ENCODE measurements at places on chromosomes 16 and 17.

DNA sequence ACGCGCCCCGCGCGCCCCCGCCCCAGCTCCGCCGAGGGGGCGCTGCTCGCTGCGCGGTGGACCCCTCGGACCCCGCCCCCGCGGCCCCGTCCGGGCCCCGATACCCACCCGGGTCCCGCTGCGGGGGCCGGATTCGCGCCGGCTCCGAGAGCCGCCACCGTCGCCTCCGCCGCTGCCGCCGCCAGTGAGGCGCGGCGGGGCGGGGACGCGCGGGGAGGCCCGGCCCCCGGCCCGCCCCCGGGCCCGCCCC is at the start of gene TBC1D16:
Gene TBC1D16, minus strand, starts transcription at position 186 of the 250 bp plus-strand sequence. CDS start 22,325 bp downstream, outside the sequence.
- DNase-seq, result no peak

GRCh38 chr16:49688036-49688697 is 167.7 kb downstream of the ZNF423 start:
- no peak for DNase-seq

- DNase-seq, result no peak
Measured at GRCh38 chr16:81846105-81846504, 67.0 kb downstream of the PLCG2 start.

DNA sequence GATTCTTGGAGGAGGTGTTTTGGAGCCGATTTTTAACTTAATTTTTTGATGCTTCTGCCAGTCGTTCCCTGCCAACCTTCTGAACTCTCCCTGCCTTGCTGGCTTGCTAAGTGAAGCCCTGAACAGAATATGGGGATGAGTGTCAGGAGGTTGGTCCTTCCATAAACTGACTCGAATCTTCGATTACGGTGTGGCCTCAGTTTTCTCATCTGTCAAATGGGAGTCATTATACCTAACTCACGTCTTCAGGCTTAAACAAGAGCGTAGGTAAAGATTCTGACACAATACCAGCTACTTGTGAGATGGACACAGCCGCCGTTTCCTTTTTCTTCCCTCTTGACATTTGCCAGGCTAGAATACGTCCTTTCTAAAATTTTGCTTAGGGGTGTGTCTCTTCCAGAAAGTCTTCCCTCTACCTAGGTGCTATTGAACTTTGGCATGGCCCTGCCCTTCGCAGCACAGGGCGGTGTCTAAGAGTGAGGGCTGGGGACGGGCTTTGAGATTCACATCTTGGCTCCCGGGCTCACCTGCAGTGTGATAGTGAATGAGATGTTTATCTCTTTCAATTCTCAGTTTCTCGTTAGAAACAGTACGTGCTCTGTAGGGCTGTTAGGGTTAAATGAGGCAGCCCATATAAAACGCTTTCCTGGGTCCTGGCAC is 190.6 kb upstream of the SDK2 start:
- DNase-seq, result no peak

- DNase-seq, result no peak
Measured at GRCh38 chr17:57536289-57536688, 208.8 kb downstream of the CCDC182 start.

DNA sequence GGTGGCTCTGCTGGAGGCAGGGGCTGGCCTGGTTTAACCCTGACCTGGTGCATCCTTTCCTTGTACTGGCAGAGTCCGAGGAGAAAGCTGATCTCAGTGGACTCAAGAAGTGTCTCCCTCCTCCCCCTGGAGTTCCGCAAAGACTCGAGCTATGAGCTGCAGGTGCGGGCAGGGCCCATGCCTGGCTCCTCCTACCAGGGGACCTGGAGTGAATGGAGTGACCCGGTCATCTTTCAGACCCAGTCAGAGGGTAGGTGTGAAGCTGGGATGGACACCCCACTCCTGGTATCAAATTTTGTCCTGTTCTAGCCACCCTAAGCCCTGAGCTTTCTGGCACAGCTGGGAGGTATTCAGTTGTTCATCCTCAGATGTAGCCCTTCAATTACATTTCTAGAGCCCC is 42.5 kb downstream of the IL21R start:
- DNase-seq, result no peak

DNA sequence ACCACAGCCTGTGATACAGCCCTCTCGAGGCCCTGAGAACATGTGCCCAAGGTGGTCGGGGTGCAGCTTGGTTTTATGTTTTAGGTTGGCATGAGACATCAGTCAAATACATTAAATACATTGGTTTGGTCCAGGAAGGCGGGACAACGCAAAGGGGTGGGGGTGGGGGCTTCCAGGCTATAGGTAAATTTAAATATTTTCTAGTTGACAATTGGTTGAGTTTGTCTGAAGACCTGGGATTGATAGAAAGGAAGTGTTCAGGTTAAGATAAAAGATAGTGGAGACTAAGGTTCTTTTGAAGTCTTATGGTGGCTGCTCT is 1.2 kb upstream of the ZKSCAN2 start:
- DNase-seq, result peak; percentile 8

GRCh38 chr16:23504453-23505179 is 5.7 kb downstream of the GGA2 start:
- no peak for DNase-seq

DNA sequence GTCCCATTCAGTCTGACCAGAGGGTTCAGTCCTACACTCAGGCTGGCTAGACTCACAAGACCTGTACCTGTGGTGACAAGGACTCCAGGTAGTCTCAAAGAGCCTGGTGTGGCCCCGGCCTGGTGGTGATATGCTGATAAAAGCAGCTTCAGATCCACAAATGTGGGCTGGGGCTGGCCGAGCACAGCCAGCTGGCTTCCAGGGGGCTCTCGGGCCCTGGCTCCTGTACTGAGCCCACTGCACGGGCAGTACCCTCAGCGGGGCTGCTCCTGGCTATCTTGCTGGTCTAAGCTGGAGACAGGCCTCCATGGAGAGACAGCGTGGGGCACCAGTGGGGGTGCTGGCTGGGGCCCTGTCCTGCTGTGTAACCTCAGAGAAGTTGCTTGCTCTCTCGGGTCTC is 4.3 kb downstream of the SMIM5 start:
- DNase-seq, result no peak

DNA sequence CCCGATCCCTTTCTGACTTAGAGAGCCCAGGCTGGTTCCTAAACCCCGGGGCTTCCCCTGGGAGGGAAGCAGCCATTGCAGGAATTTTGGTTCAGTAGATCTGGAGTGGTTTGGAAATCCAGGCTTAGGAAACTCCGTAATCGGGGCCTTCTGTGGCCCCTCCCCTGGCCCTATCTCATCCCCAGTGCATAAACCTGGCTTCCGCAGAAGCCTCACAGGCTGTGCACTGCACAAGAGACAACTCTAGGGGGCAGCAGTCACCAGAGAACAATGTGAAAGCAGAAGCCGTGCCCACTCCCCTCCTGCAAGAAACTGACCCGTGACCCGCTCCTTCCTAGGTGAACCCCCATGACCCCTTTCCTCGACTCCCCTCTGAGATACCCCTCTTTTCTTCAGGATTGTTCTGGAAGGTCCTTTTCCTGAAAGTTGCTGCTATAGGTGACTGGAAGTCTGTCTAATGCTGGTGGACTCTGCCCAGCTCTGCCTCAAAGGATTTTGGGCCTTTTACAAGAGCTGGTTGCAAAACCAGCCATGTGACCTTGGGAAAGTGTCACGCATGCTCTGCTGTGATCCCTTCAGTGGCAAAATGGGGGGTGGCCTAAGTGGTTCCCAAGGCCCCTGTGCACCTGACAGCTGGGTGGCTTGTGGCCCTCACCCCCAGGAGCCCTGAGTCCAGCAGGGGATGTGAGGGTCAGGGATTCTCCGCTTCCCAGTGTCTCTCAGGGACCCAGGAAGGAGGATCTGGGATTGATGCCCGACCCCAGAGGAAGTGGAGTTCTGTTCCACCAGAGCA is 14.4 kb downstream of the GUCY2D start:
- DNase-seq, result peak; percentile 15

GRCh38 chr17:2799653-2800052 is 3.4 kb downstream of the RAP1GAP2 start:
- DNase-seq, result no peak

GRCh38 chr17:8872036-8872704 is 4.7 kb upstream of the PIK3R6 start:
- no peak for DNase-seq

GRCh38 chr17:31830971-31831858 is 27.8 kb downstream of the COPRS start:
- no peak for DNase-seq

- no peak for DNase-seq
Measured at GRCh38 chr17:55456307-55457240, 34.9 kb upstream of the MMD start.

GRCh38 chr16:83581994-83582747 is 225.6 kb upstream of the HSBP1 start:
- no peak for DNase-seq

GRCh38 chr17:19800571-19800970 is 52.5 kb upstream of the ALDH3A1 start:
- DNase-seq, result peak; percentile 31

GRCh38 chr16:88526008-88526905 is 43.9 kb upstream of the ZC3H18 start:
- no peak for DNase-seq

DNA sequence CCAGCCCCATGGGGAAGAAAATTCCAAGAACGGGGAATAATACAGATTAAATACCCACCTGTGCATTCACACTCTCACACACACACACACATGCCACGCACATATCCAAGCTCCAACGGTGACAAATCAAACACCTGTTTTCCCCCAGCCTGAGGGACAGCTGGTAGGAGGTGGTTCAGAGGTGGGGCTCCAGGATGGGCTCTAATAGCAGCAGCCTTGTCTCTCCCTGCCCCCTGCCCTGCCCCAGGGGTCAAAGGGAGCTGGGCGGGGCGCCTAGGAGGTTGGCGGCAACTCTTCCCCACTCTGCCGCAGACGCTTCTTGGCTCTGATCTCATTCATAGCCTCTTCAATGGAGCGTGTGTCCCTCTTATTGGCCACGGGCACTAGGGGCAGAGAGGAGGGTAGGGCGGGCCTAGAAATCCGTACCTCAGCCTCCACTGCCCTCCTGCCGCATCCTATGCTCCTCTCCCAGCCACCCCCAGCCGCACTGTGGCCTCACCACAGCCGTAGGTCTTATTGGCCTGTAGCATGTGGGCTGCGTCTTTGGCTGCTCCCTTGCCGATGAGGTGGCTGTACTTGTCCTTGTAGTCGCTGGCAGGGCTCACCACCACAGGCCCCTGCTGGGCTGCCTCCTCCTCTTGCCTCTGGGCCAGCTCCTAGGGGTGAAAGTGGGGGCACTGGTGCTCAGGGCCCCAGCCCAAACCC is 8.2 kb downstream of the SPAG7 start:
- no peak for DNase-seq

DNA sequence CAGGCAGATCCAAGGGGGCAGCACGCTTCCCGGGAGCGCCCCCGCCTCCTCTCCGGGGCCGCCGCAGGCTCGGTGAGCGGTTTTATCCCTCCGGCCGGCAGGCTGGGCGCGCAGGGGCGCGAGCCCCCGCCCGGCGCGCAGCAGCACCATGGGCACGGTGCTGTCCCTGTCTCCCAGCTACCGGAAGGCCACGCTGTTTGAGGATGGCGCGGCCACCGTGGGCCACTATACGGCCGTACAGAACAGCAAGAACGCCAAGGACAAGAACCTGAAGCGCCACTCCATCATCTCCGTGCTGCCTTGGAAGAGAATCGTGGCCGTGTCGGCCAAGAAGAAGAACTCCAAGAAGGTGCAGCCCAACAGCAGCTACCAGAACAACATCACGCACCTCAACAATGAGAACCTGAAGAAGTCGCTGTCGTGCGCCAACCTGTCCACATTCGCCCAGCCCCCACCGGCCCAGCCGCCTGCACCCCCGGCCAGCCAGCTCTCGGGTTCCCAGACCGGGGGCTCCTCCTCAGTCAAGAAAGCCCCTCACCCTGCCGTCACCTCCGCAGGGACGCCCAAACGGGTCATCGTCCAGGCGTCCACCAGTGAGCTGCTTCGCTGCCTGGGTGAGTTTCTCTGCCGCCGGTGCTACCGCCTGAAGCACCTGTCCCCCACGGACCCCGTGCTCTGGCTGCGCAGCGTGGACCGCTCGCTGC is 832 bp downstream of the CDK5R1 start:
- DNase-seq, result no peak

All from stimulated activated naive CD4-positive, alpha-beta T cell (primary cell).